SK-MEL-5 (cell line): ENCODE measurements at places on chromosomes 5 and 9. TPM values are rescaled to one million over a fixed set of nuclear protein-coding genes. Genes with fewer than 3 reads are reported as not detected.
A peak's percentile ranks its signal among the peaks of the same experiment; 100 is the strongest.

AK8 gene
- 0.21 TPM in 1 of 2 replicates, not detected in the other for total RNA-seq

LHX3 gene
- total RNA-seq: not detected in 2 replicates

TMEM252 gene
- total RNA-seq: not detected in 2 replicates

NR5A1 gene
- total RNA-seq: not detected in 2 replicates

- no peak for DNase-seq
Observed at GRCh38 chr9:77532607-77533006, 115.5 kb downstream of the GNA14 start.

GRCh38 chr5:168269937-168270330 is 21.5 kb upstream of the WWC1 start:
- no peak for DNase-seq

- DNase-seq: peak; percentile 92
Observed at GRCh38 chr5:149267241-149267973, 4.3 kb upstream of the AFAP1L1 start.

DNA sequence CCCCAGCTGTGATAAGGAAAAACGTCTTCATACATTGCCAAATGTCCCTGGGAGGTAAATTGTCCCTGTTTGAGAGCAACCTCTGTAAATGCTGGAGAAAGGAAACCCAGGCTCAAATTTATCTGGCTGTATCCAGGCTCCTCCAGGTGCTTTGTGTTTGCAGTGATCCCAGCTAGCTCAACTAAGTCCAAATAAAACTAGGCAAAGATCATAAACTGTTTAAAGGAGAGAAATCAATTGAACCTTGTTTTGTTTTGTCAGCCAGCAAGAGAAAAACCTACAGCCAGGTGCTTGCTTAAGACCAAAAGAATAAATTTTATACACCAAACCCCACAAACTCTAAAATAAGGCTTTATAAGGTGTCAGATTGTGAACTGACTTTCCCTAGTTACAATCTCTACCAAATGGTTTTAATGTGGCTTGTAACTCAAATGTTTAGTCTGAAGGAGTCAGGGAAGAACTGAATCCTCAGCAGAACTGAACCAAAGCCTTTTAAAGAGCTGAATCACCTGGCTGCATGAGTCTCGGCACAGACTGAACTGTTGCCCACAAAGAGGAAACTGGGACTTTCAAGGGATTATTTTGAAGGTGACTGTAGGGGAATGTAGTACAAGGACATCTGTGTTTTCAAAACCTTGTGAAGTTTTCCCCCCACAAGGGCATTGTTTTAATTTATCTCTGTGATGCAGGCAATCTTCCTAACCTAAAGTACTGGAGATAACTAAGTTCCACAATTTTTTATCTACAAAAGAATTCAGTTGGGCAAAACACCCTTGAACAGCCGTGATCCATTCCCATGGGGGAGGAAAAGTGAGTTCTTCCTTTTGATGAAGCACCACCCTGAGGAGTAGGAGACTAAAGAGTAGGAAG is 201.7 kb upstream of the TARS1 start:
- no peak for DNase-seq

GRCh38 chr5:104635227-104635626 is 1072.6 kb upstream of the NUDT12 start:
- peak; percentile 23 for DNase-seq
